ENCODE measurements at places on chromosomes 11 and 22.

GRCh38 chr11:86138958-86139357, 70.1 kb upstream of the PICALM start:
- DNase-seq, result no peak

- DNase-seq, result no peak
These were observed 10.2 kb upstream of the NECTIN1 start for GRCh38 chr11:119739021-119739703.

GRCh38 chr22:37018815-37019308, 385 bp downstream of the TST start:
- DNase-seq, result peak; percentile 44

DNA sequence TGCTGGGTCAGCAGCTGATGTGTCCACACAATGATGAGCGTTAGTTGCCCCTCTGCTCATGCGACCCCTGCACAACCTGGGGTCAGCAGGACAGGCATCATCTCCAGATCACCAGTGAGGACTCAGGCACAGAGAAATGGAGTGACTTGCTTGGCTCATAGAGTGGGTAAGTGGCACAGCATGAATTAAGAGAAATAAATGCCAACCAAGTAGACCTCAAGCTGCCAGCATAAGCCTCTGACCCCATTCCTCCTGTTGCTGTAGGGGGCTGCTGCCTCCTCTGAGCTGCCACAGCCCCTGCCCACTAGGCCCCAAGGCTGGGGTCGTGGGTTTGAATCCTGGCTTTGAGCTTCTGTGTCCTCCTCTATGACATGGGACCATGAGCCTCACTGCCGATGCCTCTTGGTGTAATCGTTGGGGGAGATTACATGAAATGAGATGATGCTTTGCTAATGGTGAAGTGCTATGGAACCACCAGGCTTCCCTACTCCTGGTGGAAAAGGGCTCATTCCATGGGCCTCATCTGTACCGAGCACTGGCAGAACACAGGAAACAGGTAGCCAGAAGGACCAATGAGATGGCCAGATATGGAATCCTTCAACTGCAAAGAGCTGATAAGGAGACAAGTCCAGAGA, 33.6 kb downstream of the LRRC32 start:
- no peak for DNase-seq

DNA sequence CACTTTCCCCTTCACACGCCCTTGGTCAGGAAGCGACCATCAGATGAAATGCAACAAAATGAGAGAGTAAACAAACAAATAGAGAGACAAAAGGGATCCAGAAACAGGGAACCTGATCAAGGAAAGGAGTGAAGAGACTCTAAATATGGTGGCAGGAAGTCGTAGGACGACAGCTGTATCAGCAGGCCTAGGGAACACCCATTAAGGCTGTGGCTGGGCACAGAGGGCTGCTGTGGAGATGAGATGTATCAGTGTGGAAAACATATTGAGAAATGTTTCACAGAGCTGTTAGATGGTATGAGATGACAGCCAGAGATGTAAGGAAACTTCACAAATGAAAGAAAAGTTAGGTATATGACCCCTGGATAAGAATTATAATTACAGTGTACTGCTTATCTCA, 155.8 kb upstream of the MTMR2 start:
- DNase-seq, result no peak

GRCh38 chr22:20810645-20811044, 36.7 kb downstream of the SERPIND1 start:
- DNase-seq, result no peak

DNA sequence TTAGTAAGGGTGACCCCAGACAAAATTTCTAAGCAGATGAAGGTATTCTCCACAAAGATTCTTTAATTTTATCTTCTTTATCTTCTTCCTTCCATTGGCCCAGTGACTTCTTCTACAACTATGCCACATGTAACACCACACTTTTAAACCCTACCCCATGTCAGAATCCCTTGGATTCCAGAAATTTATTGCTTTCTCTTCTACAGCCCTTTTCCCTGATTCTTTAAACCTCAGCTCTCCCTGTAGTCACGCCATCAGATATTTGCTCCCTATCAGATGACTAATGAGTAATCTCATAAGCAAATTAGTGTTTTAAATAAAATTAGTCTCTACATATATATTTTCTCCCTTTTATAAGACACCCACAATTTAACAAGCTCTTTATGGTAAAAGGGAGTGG, 423.4 kb upstream of the CHORDC1 start:
- DNase-seq, result no peak

DNA sequence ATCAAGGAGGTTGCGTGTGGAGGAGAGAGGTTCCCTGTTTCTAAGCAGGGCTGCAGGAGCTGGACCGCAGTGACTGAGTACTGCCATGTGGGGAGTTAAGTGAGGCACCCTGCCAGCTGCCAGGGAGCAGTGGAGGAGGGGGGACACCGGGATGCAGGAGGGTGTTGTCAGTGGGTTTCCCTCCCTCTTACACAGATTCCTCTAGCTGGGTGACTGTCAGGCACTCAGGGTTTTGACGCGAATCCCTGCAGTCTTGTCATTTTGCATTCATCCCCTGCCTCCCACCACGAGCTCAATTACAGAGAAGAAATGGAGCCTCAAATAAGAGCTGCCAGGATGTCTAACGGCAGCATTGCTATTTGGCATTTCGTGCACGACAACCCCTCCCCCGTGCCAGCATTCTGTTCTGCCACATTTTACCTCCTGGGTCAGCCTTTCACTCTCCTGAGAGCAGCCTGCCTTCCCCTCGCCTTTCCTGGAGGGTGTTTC, 119.8 kb upstream of the SORL1-AS1 start:
- DNase-seq, result no peak

DNA sequence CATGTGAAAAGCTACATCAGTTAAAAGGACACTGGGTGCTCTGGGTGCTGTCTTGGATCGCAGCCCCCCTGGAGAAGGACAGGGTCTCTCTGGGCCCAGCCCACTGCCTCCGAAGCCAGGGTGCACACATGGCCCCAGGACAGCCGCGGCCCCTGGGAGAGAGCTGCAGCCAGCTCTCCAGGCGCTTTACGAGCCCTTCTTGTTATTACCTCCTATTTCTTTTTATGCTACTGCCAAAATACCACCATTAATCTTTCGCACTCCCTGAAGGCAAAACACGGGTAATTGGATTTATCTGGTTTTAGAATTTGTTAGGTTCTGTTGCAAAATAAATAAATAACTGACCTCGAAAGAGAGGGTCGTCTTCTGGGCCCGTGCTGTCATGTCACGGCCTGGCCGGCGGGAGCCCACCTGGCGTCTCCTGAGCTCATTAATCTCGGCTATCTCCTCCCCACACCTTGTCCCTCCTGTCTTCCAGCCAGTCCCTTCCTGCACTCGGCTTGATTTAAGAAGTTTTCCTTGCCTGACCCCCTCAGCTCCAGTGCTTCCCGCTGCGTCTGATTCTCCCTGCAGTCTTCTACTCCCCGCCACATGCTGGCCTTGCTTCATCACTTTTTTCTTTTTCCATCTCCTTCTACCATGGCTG, 611.7 kb downstream of the OPCML start:
- no peak for DNase-seq

- peak; percentile 93 for DNase-seq
These were observed 90.0 kb downstream of the MICAL2 start for GRCh38 chr11:12200279-12200990.

- no peak for DNase-seq
These were observed at the start of gene CST6 for GRCh38 chr11:66011785-66012303. Gene CST6, plus strand, starts transcription at chr11:66012008. Its CDS starts 37 bp downstream, at chr11:66012045.

GRCh38 chr11:78961247-78961646, 386.6 kb upstream of the NARS2 start:
- DNase-seq, result peak; percentile 29

GRCh38 chr11:10777806-10778205, 26.8 kb downstream of the CTR9 start:
- no peak for DNase-seq

DNA sequence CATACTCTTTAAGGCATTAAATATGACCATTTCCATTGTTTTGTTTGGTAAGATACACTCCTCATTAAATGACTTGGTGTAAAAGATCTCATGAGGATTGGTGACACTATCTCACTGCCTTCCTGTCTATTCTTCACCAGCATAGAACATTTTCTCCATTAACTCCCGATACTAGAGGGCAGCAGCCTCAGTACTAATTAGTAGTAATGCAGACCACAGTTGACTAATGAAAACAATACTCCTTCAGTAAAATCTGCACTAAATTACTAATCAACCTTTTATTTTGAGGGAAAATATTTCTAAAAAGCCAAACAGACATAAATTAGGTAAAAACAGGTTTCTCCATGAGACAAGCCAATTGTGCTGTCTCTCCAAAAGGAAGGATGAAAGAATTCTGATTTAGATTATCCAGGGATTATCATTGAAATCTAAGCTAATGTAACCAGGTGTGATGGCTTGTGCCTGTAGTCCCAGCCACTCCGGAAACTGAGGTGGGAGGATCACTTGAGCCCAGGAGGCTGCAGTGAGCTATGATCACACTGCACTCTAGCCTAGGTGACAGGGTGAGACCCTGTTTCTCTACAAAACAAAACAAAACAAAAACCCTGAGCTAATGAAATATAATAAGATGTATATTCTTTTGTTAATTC, 9.4 kb downstream of the PGM2L1 start:
- DNase-seq, result peak; percentile 70

GRCh38 chr11:28223577-28223976, 115.4 kb downstream of the METTL15 start:
- no peak for DNase-seq

GRCh38 chr22:21447694-21448402, 19.3 kb upstream of the TMEM191C start:
- DNase-seq, result no peak

DNA sequence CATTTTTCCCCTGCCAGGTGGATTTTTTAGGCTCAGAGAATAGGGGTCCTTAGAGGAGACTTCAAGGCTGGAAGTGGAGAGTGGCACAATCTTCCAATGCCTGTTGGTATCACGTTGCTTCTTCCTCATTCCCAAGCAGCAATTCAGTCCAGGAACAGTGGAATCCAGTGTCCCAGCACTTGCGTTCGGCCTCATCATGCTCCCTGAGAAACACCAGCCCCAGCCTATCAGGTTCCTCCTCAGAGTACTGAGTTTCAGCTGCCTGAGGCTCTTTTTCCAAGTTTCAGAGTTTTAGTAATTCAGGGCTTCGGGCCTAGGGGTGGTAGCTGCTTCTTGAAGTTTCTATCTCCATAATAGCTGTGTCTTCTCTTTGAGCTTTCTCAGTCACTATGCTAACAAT, 31.9 kb upstream of the NRGN start:
- no peak for DNase-seq

DNA sequence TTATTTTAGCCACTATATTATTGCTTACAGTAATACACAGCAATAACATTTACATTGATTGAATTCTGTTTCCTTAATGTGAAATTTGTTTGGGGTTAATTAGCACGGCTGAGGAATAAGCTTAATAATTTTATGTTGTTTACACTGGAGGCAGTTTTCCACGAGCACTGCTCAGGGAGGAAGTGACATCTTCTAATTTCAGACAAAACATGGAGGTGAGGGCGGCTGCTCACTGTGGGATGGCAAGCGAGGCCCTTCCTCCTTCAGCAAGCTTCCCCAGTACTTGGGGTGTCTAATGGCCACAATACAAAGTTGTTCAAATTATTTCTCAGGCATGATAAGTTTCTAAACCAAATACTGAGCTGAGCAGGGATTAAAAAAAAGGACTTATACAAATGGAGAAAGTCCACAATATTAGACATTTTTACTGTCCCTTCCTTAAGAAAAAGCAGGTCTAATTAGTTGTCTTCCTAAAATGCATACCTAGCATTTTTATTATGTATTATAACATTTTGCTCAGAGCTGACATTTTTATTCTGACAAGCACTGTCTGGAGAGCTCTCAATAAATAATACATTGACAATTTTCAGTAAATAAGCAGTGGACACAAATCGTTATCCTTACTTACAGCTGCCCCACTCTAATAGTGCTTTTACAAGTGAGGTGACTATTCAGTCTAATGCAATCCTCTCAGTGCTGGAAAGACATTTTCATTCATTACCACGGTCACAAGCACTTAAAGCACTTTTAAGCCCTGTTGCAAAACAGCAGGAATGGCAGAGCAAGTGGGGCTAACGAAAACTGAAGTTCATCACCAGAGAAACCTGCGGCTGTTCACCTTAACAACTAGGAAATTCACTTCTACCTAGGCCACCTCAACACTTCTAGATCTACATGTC, 56.2 kb downstream of the SOX6 start:
- no peak for DNase-seq

DNA sequence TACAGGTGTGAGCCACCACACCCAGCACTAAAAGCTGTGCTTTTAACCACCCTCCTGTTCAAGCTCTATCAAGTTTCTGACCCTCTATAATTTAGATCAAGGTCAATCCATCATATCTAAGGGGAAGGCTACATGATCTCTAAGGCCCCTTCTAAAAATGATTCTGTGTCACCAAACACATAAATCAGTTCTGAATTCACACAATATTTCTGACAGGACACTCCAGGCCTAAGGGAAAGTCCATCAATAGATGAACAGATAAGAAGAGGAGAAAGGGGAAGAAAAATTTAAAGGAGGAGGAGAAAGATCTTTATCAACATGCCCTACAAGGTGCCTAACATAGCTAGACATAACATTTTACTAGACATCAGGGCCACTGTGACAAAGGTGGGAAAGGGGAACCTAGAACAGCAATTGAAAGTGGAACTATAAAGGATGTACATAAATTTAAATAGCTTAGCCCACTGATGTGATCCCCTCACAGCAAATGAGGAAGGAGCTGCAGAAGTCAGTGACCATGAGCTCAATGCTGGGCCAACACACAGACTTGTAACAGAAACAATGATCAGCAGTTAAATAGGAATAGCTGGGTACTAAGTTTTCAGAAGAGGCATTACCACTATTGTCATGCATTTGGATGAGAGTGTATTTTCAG, 4.7 kb downstream of the PRCP start:
- no peak for DNase-seq

DNA sequence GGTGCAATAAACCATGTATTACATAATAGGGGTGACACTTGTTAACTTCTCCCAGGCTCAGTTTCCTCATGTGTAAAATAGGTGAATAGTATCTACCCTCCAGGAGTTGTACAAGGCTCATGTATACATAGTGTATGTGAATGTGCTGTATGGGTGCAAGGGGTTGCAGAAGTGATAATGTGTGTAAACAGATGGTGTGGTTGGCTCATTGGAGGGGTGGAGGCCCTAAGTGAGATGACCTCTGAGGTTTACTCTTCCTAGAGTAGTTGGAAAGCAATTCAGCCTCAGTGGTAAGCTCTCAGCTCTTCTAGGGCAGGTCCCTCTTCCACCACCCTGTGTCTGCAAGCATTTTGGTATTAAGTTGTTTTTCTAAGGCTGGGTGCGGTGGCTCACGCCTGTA, 102.4 kb downstream of the PTPRJ start:
- no peak for DNase-seq
